NCI-H2029 treated with DMSO at 0.1 percent for 48 hours (cell line): ENCODE measurements at places on chromosomes 1 and 21.
A peak's percentile ranks its signal among the peaks of the same experiment; 100 is the strongest.

- no peak for DNase-seq
Observed at GRCh38 chr1:163063610-163064009, 5.6 kb upstream of the RGS4 start.

- no peak for DNase-seq
Observed at GRCh38 chr1:95407131-95407885, 173.3 kb downstream of the RWDD3 start.

DNA sequence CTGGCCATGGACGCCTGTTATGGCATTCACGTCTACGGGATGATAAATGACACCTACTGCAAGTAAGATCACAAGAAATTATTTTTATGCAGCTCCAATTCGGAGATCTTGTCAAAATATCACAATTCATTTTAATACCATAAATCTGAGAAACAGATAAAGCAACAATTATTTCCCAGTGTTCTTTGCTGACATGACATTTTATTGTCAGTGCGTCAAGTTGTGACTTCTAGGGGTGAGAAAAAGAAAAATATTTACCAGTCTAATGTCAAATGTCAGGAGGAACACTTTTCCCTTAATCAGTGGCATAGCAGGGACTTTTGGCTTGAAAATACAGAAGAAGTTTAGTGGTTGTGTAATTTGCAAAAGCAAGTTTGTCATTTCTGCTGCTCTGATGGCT lies 239.8 kb upstream of the ST6GALNAC5 start:
- DNase-seq = no peak

GRCh38 chr1:248704606-248705005 lies 2.0 kb upstream of the OR14I1 start:
- DNase-seq = no peak

- DNase-seq = no peak
Observed at GRCh38 chr1:108826081-108826635, 30.7 kb downstream of the AKNAD1 start.

GRCh38 chr21:39441502-39442475 lies 3.8 kb downstream of the LCA5L start:
- DNase-seq = no peak

DNA sequence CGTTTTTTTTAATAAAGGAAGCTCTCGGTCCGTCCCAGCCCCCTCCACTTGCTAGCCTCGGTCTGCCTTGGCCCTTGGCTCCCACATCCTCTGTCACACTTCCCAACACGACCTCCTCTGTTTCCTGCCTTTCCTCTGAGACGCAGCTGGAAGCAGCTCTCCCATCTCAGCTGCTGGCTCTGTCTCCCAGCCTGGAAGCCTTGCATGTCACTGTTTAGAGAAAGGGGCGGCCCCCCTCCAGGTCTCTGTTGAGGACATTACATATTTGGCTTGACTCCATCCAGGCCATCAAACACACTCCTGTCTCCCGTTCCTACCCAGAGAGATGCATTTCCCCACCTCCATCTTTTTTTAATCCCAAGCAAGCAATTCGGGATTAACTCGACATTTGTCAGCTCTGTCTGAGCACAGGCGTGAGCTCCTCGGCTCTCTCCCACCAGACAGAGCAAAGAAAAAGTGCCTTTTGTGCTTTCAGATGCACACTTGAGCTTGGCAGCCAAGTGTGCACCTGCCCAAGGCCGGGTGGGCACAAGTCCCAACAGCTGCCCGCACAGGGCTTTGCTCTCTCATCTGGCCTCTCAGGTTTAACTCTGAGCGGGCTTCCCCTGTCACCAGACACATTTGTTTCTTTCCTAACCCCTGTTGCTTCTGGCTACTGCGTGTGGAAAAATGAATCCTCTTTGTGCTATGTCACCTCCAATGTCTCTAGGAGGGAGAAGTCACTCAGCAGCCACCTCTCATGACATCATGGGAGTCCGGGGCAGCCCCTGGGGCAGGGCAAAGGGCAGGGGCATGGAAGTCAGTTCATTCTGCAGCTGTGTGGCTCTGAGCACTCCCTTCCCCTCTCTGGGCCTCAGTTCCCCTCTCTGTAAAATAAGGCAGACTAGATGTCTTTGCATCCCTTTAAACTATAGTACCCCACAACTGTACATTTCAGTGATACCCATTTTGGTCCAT lies 108.3 kb downstream of the KCND3 start:
- DNase-seq = peak; percentile 69

- peak; percentile 88 for DNase-seq
Observed at GRCh38 chr1:234613128-234613875, 3.3 kb upstream of the IRF2BP2 start.
